ENCODE measurements at places on chromosomes 1 and 21.

DNA sequence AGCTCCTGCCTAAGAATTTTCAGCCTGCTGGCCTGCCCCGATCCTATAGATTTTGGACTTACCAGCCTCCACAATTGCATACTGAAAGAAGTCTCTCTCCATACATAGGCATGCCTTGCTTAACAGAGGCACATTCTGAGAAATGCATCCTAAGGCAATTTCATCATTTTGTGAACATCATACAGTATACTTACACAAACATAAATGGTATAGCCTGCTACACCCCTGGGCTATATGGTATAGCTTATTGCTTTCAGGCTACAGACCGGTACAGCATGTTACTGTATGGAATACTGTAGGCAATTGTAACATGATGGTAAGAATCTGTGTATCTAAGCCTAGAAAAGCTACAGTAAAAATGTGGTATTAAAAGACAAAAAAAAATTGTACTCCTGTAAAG lies 174.7 kb downstream of the NRIP1 start:
- no peak for DNase-seq

DNA sequence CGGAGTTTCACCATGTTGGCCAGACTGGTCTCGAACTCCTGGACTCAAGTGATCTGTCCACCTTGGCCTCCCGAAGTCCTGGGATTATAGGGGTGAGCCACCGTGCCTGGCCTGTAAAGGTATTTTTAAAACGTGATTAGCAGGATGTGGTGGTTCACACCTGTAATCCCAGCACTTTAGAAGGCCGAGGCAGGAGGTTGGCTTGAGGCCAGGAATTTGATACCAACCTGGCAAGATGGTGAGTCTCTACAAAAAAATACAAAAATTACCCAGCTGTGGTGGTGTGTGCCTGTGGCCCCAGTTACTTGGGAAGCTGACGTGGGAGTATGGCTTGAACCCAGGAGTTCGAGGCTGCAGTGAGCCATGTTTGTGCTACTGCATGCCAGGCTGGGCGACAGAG lies 43.3 kb upstream of the SOD1 start:
- no peak for DNase-seq

- DNase-seq = no peak
Observed at GRCh38 chr1:94719926-94720793, 100.0 kb upstream of the SLC44A3 start.

DNA sequence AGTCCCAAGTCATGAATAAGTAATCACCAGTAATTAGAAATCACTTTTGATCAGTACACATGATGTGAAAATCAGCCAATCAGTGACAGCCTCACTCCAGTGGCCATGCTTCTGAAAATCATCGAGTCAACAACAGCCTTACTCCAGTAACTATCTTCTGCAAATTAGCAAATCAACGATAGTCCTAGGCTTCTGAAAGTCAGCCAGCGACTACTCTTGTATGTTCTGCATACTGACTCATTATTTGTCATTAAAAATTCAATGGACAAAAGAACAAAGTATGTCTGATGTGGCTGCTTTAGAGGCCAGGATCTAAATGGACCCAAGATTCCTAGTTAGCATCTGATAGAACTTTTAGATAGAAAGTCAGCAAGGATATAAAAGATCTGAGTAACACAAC lies 102.5 kb downstream of the GPR52 start:
- no peak for DNase-seq
